OCI-M1 (cell line): ENCODE measurements at places on chromosomes 3 and 15.

GRCh38 chr3:167116120-167116922, 263.8 kb downstream of the ZBBX start:
- no peak for DNase-seq

DNA sequence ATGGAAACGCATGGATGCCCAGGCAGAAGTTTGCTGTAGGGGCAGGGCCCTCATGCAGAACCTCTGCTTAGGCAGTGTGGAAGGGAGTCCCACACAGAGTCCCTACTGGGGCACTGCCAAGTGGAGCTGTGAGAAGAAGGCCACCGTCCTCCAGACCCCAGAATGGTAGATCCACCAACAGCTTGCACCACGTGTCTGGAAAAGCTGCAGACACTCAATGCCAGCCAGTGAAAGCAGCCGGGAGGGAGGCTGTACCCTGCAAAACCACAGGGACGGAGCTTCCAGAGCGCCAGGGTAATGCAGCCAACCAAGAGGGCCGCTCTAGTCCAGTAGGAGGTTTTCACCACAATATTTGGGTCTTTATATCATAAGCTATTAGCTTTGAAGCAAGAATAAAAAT, 97.1 kb upstream of the IQSEC1 start:
- DNase-seq: no peak

- no peak for DNase-seq
These were observed 27.9 kb downstream of the AADACL2 start for GRCh38 chr3:151761581-151761980.

DNA sequence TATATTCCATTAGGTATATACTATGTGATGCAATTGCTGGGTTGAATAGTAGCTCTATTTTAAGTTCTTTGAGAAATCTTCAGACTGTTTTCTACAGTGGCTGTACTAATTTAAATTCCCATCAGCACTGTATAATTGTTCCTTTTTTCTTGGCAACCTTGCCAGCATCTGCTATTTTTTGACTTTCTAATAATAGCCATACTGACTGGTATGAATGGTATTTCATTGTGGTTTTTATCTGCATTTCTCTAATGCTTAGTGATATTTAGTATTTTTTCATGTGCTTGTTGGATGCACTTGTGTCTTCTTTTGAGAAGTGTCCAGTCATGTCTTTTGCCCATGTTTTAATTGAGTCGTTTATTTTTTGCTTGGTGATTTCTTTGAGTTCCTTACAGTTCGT, 145.1 kb upstream of the PLSCR5 start:
- no peak for DNase-seq

DNA sequence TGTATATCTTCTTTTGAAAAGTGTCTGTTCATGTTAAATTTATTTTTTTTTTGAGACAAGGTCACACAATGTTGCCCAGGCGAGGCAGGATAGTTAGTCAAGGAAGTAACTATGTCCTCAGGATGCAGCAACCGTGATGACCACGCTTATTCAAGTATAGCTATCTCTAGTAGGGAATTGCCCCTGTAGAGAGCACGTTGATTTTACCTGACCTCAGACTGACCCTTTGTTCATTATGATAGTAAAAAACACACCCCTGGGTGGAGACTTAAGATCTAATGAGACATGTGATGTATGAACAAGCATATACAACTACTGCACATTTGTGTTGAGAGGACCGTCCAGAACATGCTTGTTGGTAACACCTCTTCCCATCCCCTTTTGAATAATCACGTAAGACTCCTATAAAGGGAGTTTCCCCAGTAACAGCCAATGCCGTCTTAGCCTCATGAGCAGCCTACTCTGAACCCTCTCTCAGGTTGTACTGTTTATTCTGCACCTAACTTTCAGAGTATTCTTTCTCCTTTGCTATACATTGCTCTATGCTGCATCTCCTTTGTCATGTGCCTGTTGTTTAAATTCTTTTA, 32.9 kb downstream of the ZNF621 start:
- no peak for DNase-seq

DNA sequence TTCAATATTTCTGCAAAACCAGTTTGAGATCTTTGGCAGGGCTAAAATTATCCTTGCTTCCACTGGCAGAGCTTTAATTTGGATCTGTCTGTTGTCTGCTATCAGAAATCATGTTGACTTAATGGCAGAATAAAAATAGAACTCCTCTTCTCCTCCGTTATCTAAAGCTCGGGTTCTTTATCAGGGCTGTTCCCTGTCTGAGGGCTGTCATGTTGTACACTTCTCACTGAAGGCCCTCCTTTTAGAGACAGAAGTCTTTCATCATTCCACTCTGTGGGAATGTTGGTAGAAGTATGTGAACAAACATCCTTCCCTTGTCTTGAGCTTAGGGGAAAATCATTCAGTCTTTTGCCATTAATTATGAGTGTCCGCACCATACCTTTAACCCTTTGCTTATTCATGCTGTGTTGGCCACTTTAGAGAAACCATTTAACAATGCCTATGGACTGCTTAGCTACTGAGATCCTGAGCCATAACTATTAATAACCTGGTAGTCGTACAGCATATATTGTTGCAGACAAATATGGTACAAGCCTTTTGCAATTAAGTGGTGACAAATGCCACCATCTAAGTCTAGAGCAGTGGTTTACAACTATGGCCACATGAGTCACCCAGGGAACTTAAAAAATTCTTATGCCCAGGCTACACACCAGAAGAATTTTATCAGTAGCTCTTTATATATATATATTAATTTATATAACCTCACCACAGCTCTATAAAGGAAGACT, 226.0 kb upstream of the TPM1 start:
- no peak for DNase-seq

- DNase-seq: no peak
These were observed 39.6 kb downstream of the MAP3K13 start for GRCh38 chr3:185402561-185402960.

DNA sequence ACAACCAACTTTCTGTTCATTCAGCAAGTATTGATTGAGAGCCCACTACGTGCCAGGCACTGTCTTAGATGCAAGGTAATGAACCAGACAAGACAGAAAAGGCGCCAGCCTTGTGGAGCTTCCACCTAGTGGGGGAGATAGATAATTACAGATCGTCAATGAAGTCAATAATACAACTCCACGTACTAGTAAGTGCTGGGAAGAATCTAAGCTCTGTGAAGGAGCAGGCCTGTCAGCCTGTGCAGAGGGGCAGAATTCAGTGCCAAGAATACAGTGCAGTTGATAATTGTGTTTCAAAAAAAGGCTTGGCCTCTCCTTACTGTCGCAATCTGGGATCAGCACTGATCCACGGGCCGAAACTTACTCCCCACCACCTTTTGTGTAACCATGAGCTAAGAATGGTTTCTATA, 186.3 kb downstream of the FEZF2 start:
- peak; percentile 3 for DNase-seq

DNA sequence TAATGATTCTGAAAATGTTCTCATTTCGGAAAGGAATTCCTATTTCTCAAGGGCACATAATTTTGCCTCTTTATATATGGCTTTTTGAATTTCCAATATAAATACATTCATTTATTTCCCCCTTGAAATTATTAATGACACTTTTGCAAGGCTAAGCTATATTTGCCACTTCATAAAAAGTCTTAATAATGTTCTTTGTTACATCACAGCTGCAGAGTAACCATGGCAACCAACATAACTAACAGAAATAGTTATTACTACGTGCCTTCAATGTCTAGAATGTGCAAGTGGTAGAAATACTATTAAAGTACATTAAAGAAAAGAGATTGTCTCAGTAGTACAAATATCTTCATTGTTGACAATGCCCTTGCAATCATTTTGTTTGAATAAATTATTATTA, 471.8 kb downstream of the C3orf38 start:
- DNase-seq: no peak

GRCh38 chr3:160395297-160395696, 3.7 kb downstream of the IFT80 start:
- DNase-seq: peak; percentile 27

DNA sequence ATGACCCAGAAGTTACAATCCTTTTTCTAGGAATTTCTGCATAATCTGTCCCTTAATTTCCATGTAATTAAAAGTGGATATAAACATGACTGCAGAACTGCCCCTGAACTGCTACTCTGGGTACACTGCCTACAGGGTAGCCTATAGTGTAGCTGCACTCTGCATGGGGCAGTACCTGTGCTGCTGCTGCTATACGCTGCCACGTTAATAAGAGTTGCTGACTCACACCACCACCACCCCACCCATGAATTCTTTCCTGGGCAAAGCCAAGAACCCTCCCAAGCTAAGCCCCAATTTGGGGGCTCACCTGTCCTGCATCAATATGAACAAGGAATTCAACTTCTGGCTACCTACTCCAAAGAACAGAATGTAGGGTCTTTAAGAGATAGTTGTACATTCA, 13.9 kb downstream of the HDGFL3 start:
- no peak for DNase-seq

- no peak for DNase-seq
These were observed 222.8 kb downstream of the FOXP1 start for GRCh38 chr3:71360764-71361163.

GRCh38 chr3:102057781-102058421, 208.6 kb downstream of the NFKBIZ start:
- no peak for DNase-seq

GRCh38 chr3:98095882-98096281, 8.9 kb downstream of the OR5AC2 start:
- no peak for DNase-seq

DNA sequence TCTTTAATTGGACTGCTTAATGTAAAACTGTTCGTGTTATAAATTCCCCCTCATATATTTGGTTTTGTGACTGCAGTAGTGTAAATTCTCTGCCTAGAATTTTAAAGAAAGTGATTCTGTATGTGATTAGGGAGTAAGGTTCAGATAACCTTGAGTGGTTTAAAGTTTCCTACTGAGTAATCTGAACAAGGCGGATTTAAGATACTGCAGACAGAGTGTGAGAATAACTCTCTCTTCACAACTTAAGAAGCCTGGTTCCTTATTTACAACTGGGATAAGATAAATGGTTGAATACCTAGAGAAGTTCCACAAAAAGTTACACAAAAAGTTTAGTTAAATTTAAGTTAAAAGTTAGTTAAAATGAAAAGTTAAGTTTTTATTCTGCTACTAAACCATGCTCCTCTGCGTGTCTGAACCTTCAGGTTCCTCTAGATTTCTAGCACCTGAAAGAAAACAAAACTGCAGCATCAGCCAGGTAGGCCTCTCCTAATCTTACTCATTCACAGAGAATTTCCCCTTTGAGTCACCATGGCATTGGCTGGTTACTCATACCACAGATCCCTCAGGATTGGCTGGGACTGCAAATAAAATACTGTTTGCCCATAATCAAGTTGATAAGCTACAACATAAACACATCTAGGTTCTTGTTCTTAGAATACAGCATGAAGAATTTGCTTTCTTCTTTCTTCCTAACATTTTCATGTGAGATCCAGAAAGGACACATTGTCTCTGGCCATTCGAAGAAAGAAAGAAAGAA, at the start of gene ARL14:
ARL14 (plus strand) TSS at position 614 of the 757 bp plus-strand sequence. CDS start 187 bp downstream, outside the sequence.
- DNase-seq: no peak

- DNase-seq: no peak
These were observed 3.3 kb downstream of the VPS8 start for GRCh38 chr3:184815046-184815930.

GRCh38 chr3:53617893-53618523, 123.6 kb downstream of the CACNA1D start:
- DNase-seq: no peak

DNA sequence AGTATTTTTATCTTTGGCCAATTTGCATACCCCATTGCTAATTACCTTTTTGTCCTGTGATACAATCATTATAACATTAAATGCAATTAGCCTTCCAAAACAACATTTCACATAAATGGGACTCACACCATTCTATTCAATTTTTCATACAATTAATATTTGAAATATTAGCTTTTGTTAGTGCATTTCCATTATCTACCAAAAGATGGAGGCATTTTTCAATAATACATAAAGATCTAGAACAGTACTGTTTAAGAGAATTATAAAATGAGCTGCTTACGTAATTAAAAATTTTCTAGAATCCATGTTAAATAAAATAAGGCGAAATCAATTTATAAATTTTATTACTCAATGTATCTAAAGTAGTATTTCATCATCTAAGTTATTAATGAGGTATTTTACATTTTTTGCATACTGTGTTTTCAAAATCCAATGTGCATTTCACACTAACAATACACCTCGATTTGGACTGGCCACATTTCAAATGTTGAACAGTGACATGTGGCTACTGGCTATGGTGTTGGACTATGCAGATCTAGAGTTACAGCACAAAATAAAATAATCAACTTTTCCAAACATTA, 74.3 kb downstream of the TJP1 start:
- DNase-seq: peak; percentile 1

GRCh38 chr3:171954690-171955383, 84.5 kb upstream of the FNDC3B start:
- DNase-seq: no peak

DNA sequence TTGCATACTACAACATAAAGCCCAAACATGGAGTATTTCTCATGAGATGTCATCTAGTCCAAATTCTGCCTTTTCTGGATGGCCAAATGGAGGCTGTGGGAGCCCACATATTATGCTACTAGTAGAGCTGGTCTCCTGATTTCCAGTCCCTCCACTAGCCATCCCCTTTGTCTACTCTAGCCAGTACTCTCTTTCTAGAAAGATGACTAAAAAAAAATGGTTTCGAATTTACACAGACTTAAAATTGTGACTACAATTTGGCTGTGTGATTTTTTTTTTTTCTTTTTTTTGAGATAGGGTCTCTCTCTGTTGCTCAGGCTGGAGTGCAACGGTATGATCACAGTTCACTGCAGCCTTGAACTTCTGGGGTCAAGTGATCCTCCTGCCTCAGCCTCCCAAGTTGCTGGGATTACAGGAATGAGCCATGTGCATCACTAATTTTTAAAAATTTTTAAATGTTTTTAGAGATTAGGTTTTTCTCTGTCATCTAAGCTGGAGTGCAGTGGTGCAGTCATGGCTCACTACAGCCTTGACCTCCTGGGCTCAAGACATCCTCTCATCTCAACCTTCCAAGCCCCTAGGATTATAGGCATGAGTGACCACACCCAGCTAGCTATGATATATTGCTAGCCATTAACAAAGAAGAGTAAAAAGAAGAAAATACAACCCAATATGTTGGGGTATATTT, 273.9 kb downstream of the ADAMTSL3 start:
- DNase-seq: no peak

DNA sequence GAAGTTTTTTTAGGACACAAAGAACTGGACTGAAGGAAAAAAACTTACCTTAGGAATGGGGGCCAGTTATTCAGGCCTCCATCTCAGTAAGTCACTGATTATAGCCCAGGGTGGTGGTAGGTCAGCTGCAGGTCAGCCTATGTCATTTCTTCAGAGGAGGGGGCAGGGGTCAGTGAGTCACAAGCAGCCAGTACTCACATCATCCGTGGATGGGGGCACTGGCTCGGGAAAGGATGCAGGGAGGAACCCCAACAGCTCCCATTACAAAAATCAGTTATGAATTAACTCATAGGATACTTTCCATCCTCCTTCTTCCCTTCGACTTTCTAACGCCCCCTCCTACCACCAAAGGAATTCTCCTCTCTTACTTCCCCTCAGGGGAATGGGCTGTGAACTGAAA, 578.3 kb downstream of the PDCD6IP start:
- no peak for DNase-seq

DNA sequence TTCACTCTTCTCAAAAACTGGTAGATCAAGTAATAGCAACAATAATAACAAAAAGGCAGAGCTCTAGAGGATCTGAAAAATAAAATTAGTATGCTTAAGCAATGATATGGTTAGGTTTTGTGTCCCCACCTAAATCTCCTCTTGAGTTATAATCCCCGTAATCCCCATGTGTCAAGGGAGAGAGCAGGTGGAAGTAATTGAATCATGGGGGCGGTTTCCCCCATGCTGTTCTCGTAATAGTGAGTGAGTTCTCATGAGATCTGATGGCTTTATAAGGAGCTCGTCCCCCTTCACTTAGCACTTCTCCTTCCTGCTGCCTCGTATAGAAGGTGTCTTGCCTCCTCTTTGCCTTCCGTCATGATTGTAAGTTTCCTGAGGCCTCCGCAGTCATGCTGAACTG, 60.2 kb upstream of the ABHD2 start:
- DNase-seq: no peak
